ENCODE measurements at places on chromosomes 1 and 21.

DNA sequence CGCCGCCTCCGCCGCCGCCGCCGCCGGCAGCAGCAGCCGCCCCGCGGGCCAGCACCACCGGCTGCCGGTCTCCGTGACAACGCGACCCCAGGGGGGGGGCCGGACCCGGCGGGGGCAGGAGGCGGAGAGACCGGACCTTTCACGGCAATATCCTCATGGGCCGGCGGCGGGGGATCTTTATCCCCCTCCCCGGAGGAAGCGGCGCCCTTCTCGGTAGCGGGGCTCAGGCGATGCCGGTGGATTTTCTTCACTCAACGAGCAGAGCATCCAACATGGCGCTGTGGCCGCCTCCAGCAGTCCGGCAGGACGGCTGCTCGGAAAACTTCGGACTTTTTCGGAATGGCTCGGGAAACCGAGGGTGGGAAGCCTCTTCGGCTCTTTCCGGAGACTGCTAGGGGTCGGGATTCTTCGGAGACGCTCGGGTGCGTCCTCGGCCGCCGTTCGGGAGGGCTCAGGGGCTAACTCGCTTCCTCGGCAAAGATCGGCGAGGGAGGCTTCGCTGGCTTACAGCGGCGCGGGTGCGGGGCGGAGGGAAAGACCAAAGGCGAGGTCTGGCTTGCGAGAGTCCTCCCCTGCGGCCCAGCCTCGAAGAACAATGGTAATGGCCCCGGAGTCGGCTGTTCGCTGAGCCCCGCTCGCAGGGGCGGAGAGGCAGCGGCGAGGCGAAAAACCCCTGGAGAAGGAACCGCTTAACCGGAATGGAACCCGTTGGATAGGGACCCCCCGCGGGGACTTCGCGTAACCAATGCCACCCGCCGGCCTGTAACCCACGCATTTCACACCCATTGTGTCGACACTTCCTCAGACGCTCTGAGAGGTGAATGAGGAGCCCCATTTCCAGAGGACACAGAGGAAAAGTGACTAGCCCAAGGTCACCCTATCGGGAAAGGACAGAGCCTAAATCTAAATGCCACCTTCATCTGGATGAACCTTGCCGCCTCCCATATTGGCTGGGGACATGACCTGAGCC is at the start of gene EIF4G3:
EIF4G3 (minus strand) TSS at position 312 of the 970 bp plus-strand sequence. CDS start 174,155 bp downstream, outside the sequence.
- DNase-seq = peak; percentile 99

GRCh38 chr1:43058545-43059360 is 100.1 kb upstream of the SLC2A1 start:
- no peak for DNase-seq

- no peak for DNase-seq
Observed at GRCh38 chr1:184387069-184387475, 243 bp downstream of the C1orf21 start.

GRCh38 chr1:4894566-4894965 is 240.2 kb downstream of the AJAP1 start:
- no peak for DNase-seq

- DNase-seq = no peak
Observed at GRCh38 chr1:227343727-227344551, 25.6 kb upstream of the CDC42BPA start.

DNA sequence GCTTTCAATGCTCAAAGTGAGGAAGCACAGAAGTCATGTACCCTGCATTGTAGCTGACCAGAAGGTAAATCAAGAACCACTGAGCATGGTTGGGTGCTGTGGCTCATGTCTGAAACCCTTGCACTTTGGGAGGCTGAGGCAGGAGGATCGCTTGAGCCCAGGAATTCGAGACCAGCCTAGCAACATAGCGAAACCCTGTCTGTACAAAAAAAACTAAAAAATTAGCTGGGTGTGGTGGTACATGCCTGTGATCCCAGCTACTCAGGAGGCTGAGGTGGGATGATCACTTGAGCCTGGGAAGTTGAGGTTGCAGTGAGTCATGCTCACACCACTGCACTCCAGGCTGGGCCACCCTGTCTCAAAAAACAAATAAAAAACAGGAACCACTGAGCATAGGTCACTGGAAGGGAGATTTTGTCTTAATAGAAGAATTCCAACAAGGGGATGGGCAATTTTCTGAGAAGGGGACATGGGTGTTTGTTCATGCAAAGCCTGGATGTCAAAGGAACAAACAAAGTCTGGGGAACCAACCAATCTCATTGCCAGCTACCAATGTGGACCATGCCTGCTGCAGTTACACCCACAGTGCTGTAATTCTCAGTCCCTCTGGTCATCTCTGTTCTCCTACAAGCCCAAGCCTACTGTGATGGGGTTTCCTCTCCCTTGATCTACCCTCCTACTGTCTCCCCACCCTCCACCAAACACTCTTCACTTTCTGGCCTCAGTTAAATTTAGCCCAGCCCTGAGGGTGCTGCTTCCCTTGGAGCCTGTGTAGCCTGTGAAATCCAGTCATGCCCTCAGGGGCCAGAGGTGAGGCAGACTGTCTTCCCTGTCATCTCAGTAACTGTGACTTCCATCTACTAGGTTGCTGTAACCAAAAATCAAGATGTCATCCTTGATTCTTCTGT is 47.9 kb downstream of the ELF3 start:
- no peak for DNase-seq

DNA sequence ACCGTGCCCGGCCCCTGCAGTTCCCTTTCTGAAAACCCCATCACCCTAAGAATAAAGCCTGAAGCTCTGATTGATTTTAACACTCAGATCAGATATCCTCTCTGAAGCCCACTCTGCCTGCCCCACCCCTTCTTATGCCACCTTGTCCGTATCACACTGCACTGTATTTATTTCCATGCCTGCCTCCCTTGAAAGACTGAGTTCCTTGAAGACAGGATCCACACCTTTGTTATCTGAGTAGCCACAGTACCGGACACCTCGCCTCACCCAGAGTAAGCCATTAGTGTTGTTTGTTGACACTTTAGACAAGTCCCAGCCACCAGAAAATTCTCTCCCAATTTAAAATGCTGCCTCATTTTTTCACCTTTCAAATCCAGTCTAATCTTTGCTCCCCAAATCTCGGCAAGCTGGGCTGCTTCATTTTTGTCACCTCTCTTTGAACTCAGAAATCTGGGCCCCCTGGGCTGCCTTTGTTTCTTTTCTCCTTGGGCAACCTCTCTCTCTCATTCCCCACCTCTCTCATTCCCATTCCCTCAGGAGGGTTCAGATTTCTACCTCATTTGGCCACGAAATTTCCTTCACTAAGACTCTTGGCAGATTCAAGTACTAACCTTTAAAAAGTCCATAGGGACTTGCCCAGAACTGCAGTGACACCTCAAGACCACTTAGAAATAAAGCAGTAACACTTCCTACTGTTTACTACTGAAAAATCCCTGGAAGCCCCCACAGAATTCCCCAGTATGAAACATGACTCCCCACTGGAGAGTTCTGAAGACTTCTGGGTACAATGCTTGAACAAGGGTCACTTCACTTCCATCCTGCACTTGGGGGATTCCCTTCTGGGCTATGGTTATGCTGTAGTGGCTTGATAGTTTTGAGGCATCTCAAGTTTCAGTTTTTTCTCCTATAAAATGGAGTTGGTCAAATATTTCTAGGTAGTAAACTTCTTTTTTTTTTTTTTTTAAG is 8.7 kb upstream of the PPP1R15B start:
- no peak for DNase-seq

DNA sequence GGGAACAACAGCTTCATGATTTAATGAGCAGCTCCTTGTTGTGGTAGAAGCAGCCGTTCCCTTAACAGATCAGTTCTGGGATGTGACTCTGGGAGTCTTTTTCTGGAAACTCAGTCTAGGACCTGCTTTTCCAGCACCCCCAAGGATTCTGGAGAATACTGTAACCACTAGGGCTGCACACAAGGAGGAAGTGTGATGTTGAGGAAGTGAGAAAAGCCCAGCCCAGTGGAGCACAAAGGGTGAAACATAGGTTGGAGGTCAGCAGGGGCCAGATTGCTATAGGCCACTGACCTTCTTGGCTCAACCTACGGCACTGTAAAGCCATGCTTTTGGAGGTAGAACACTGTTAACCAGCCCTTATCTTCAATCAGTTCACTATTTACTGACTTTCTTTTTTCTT is 10.1 kb upstream of the PLA2G5 start:
- DNase-seq = no peak

DNA sequence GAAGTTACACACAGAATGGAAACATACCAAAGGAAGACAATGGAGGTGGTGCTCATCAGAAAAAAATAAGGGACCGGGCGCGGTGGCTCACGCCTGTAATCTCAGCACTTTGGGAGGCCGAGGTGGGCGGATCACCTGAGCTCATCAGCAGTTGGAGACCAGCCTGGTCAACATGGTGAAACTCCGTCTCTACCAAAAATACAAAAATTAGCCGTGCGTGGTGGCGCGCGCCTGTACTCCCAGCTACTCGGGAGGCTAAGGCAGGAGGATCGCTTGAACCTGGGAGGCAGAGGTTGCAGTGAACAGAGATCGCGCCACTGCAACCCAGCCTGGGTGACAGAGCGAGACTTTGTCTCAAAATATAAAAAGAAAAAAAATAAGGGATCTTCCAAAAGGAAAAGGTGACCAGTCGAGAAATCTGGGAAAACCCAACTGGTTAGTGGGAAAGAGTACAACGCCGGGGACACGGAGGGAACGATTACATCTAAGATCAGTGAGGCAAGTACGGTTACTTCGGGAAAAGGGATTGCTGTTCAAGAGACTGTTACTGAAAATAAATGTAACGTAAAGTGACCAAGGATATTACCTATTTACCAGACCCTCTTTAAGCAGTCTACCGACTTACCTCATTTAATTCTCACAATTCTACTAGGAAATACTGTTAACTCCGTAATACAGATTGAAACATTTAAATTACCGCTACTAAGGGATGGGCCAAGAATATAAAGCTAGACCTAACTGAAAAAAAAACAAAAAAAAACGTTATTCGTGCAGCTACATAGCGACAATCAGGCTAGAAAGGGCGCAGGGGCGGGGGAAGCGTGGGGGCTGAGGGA is 822 bp downstream of the CCT3 start:
- peak; percentile 11 for DNase-seq

DNA sequence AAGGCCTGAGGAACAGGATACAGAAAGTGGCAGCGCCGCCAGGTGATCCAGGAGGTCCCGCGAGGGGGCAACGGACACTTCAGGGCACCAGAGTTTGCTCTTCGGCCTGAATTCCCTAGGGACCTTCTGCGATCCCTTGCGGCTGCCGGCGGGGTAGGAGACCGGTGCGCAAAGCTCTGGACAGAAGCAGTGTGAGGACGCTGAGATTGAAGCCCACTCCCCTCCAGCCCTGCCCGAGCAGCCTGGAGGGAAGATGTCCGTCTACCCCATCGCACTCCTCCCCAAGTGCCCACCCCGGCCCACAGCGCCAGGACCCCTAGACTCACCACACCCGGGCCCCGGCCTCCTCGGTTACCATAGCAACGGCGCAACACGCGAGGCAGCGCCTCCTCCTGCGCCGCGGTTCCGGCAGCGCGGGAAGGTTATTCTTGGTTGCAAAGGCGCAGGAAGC is at the start of gene ANKRD45:
ANKRD45 (minus strand) TSS at position 361 of the 451 bp plus-strand sequence. CDS start 10,433 bp downstream, outside the sequence.
- no peak for DNase-seq

DNA sequence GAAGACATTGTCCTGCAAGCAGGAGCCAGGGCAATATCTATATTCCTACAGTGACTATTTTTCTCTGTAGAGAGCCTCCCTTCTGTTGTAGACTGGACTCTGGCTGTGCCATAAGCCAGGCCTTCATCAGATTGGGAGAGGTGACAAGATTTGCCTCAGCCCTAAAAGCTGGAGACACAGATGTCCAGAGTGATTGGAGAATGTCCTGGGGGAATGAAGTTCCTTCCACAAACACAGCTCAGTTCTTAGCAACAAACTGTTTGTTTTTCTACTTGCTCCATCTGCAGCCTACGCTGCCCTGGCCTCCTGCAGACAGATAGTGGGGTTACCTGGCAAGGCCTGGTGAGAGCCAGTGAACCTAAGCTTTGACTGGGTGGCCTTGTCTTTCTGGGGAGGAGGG is 29.9 kb upstream of the SNX27 start:
- DNase-seq = no peak

DNA sequence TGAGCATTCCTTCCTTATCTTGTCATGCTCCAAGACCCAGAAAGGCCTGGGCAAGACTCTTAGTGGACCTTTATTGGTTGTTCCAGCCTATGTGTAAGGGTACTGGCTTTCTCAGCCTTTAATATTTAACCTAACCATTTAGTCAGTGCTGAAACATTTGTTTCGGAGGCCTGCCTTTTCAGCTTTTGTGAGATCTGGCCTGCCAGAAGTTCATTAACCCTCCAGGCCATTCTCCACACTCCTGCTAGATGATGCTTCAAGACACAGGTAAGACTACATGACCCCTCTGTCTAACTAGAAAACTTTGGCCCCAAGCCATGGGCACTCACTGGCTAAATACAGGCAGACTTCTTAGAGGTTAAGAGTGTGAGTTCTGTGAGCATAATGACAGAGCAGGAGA is 138.4 kb upstream of the ZP4 start:
- DNase-seq = no peak

DNA sequence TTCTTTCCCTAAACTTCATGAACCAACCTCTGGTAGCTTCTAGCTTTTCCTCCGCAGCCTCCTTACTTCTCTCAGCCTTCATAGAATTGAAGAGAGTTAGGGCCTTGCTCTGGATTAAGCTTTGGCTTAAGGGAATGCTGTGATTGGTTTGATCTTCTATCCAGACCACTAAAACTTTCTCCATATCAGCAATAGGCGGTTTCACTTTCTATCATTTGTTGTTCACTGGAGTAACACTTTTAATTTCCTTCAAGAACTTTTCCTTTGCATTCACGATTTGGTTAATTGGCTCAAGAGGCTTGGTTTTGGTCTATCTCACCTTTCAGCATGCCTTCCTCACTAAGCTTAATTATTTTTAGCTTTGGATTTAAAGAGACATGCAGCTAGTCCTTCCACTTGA is 5.1 kb downstream of the URB2 start:
- no peak for DNase-seq

- DNase-seq = no peak
Observed at GRCh38 chr1:153638261-153638660, 4.4 kb downstream of the CHTOP start.

DNA sequence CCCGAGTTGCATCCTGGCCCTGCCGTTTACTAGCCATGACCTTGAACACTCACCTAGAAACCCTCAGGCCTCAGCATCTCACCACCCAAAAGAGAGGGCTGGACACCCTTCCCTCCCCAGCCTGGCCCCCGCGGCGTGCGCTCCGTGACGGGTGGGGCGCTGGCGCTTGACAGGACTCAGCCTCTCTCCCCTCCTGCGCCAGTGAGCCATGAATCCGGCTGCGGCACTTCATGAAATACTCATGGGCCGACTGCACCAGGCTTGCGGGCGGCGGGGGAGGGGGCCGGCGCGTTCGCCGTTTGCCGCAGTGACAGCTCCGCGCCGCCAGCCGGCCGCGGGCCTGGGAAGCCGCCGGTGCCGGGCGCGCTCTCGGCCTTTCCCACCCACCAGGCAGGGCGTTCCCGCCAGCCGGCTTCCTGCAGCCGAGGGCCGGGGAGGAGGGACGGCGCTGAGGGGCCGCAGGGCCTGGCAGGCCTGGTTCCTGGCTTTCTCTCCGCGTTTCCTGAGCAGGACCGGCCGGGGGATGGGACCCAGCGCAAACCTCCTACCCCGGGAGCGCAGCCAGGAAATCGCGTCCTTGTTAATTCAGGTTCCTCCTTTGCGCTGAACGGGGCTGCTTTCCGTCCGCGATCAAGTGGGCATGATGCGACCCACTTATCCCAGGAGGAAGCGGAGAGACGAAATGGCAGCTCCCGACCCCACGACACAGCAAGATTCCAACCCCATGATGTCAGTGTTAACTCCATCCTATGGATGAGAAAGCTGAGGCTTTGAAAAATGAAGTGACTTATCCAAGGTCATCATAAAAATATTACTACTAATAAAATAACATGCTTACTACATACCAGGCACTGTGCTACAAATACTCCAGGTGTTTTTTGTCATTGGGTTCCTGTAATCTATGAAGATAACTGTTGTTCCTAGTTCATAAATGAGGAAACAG is 9.1 kb upstream of the LUZP1 start:
- peak; percentile 60 for DNase-seq

GRCh38 chr1:167545349-167545748 is 8.2 kb downstream of the CREG1 start:
- no peak for DNase-seq
